ENCODE measurements at places on chromosomes 1 and 21. TPM values are rescaled to one million over a fixed set of nuclear protein-coding genes. Genes with fewer than 3 reads are reported as not detected.

Gene SYT2
- 3.6 TPM for polyA plus RNA-seq

DNA sequence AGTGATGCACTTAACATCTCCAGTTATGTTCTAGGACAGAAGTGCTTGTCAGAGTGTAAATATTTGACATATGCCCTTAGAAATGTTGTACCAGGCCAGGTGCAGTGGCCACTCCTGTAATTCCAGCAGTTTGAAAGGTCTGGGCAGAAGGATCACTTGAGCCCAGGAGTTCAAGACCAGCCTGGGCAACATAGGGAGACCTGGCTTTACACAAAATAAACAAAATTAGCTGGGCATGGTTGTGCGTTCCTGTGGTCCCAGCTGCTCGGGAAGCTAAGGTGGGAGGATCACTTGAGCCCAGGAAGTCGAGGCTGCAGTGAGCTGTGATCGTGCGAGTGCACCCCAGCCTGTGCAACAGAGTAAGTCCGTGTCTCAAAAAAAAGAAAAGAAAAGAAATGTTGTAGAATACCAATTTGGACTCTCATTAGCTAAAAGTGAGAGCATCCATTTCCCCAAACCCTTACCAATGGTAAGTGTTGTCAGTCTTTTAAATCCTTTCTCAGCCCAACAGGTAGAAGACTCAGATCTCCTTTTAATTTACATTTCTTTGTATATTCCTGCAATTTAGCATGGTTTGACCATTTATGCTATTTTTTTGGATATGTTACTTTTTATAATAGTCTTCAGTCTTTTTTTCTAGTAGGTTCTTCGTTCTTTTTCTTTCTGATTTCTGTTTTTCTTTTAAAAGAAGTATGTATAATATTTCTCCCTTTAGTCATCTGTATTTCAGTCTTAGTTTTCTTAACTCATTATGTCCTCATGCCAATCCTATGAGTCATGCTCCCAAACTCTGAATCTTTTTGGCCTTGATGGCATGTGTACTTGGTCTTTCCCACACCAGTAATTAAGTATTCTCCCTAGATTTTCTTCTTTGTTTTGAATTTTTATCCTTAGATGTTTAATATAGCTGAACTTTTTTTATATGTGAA is 74.4 kb downstream of the CAMTA1 start:
- DNase-seq: no peak

Gene ALX3
- polyA plus RNA-seq: not detected

- no peak for DNase-seq
Measured at GRCh38 chr1:226957714-226958113, 17.6 kb downstream of the COQ8A start.

- DNase-seq: no peak
Measured at GRCh38 chr1:94125551-94126514, 4.9 kb upstream of the ABCA4 start.

DNA sequence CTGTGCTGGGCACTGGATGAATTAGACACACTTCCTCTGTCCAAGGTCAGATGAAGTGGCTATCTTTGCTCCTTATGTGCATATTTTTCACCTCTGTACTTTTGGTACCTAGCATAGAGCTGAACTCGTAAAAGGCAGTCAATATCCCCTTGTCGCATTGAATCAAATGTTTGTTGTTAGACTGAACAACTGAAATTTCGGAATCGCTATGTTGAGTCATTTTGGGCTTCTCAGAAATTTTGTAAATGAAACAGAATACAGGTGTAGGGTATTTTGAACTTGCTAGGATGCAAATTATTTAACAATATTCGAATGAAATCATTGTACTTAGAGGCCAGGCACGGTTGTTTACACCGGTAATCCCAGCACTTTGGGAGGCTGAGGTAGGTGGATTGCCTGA is 48.0 kb downstream of the PDE4B start:
- no peak for DNase-seq

Gene TOR3A
- polyA plus RNA-seq: 21.9 TPM

Gene KRTAP21-2
- polyA plus RNA-seq: not detected

DNA sequence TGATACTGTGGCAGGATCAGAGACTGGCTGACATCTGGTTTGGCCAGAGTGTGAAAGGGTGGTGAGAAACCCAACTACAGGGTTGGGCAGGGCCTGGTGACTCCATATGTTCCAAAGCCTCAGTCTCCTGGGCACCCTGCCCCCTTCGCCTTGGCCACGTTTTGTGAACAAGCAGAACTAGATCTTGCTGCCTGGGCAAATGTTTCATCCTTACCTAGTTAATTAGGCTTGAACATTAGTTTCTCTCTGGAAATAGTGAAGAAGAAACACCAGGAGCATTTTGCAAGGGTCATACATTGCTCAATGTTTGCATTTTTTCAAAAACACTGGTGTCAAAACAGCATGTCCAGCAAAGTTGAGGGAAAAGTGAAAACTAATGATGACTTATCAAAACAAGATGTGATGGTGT is 60.5 kb downstream of the MAP3K7CL start:
- DNase-seq: no peak
